Activated CD4-positive, alpha-beta memory T cell treated with anti-CD3 and anti-CD28 coated beads for 36 hours (primary cell): ENCODE measurements at places on chromosomes 16 and 17. TPM values are rescaled to one million over a fixed set of nuclear protein-coding genes. Genes with fewer than 3 reads are reported as not detected.

CD300E gene
- not detected for total RNA-seq

ZNF319 gene
- 6.5 TPM for total RNA-seq

CDH15 gene
- not detected for total RNA-seq

ABI3 gene
- total RNA-seq = 19.8 TPM

MYCBPAP gene
- 8.1 TPM for total RNA-seq

NEUROD2 gene
- total RNA-seq = not detected

SRL gene
- not detected for total RNA-seq

CHST6 gene
- total RNA-seq = not detected

BTBD17 gene
- not detected for total RNA-seq

PPP1R1B gene
- total RNA-seq = not detected

GNG13 gene
- total RNA-seq = not detected

TEX14 gene
- total RNA-seq = 0.17 TPM

ZNF747 gene
- 7.2 TPM for total RNA-seq

KRT40 gene
- not detected for total RNA-seq

MYH13 gene
- total RNA-seq = not detected

ABCC11 gene
- 0.15 TPM for total RNA-seq

DNA sequence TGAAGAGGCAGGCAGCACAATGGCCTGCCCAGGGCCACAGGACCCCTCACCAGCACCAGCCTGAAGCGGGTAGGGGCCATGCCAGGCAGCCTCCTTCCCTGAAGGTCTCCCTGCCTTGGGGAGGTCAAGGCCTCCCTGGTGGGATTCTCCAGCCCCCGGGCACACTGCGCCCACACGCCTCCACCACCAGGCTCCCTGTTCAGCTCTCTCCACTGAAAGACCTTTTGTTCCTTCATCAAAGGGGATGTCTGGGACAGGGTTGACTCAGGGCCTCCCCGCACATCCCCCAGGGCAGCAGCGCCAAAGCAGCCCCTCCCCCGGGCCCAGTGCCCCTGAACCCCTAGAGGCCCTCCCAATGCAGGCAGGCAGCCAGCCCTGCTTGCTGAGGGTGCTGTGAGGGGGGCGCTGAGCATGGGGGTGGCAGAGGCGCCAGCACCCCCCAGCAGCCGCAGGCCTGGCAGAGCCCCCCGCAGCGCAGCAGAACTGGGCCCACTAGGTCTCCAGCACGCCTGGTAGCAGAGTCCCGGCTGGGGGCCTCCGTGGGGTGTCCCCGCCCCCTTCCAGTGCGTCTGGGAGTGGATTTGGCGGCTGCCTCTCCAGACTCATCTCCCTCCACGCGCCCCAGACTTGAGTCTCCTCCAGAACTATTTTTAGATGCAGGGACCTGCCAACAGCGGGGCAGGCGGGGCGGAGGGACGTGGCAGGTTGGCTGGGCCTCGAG lies 13.1 kb downstream of the BCAR1 start:
- no peak for DNase-seq

DNA sequence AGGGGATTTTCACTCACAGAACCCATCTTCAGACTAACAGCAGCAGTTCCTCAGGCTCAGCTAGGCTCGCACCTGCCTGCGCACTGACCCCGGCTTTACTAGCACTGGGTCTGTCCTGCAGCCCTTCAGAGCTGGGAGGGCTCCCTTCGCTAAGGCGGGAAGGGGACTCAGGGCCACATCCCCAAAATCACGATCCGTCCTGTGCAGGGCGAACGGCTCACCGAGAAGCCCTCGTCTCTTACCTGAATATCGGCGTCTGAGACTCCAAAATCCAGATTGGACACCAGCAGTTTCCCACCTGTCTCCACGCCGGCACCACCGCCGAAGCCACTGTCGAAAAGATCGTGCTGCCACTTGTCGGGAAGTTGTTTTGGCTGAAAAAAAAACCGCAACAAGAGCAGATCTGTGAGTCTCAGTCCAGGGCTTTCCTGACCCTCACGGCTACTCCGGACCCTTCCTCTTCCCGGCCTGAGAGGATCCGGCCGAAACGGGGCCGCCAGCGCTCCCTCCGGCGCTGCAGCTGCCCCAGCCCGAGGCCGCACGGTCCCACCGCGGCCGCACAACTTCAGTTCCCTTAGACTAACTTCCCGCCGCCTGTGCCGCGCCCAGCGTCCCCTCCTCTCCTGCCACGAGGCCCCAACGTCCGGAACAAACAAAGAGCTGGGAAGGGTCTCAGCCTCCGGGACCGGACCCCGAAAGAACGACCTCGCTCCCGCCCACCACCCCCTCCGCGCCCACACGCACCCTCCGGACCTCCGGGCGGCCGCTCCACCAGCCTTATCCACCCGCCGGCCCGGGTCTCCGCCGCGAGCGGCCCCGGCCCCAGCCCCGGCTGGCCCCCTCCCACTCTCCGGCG lies 711 bp downstream of the ALYREF start:
- peak; percentile 41 for DNase-seq

DNA sequence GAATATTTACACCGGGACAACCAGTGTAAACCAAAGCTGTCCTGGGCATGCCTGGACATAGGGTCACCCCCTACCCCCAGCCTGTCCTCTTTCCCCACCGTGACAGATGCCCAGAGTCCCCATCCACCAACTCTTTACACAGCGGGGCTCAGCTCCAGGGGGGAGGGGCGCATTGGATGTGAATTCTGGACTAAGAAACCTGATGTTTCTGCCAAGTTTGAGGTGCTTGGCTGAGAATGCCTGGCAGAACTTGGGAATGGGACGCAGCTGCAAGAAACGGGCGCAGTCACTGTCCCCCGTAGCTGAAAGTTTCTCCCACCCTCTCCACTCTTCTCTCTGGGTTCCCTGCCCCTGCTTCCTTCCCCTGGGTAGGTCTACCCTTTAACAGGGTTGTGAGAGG lies 68.0 kb upstream of the CDC42EP4 start:
- no peak for DNase-seq

- no peak for DNase-seq
Measured at GRCh38 chr17:5068236-5068635, 10.0 kb upstream of the ZFP3 start.

DNA sequence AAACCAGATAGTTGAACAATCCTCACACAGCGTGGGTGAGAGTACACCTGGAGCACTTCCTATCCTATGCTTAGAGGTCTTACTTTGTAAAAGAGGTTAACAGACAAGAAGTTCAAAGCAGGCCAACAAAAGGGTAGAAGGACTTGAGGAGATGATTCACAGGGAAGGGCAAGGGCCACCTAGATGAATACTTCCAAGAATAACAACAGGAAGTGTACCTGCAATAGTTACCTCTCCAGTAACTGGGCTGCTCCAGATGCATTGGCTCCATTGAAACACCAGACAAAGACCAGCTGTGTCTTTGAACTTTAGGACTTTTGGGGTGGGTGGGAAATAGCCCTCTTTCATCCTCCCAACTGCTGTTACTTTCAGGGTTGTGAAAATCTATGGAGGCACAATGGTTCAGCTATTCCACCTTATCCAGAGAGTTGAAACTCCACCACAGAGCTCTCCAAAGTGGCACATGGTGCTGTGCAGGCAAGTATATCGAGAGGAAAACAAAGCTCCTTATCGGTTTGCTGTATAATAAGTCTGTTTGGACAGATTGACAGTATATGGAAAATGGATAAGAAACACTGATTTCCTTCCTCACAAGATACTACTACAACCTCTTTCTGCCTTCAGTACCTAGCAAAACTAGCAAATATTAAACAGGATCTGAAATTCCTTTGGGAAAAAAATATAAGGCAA lies 22.7 kb downstream of the RNF43 start:
- DNase-seq = no peak

GRCh38 chr17:57899391-57899790 lies 49.5 kb upstream of the MRPS23 start:
- no peak for DNase-seq

DNA sequence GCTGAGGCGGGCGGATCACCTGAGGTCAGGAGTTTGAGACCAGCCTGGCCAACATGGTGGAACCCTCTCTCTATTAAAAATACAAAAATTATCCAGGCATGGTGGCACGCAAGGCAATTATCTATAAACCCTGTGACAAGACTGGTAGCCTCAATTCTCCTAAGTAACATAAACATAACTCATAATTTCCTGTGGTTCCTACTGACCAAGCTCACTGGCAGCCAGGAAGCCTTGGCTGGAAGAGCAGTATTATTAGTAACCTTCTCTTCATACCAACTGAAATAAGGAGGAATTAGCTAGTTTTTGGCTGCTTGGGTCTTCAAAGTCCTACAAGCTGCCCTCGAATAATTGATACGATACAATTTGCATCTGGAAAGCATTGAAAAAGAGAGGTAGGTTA lies 31.6 kb upstream of the LRRC37A3 start:
- no peak for DNase-seq

- no peak for DNase-seq
Measured at GRCh38 chr16:75527825-75528299, 8.0 kb downstream of the CHST5 start.

DNA sequence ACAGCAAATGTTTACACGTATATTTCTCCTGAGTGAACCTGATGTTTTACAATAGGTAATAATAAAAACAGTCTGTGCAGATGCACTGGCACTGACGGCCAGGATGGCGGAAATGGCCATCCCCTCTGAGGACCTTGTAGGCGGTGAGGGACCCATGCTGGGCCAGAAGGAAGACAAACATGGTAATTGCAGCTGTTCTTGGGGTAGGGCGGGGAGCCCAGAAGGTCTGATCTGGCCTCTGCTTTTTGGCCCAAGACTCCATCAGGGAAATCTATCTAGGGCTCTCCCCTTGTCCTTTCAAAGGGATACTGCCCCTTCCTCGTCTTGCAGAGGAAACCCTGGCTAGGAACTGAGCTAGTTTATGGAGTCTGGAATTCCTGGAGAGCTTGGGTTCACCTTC lies 7.4 kb upstream of the LGALS9 start:
- DNase-seq = no peak

DNA sequence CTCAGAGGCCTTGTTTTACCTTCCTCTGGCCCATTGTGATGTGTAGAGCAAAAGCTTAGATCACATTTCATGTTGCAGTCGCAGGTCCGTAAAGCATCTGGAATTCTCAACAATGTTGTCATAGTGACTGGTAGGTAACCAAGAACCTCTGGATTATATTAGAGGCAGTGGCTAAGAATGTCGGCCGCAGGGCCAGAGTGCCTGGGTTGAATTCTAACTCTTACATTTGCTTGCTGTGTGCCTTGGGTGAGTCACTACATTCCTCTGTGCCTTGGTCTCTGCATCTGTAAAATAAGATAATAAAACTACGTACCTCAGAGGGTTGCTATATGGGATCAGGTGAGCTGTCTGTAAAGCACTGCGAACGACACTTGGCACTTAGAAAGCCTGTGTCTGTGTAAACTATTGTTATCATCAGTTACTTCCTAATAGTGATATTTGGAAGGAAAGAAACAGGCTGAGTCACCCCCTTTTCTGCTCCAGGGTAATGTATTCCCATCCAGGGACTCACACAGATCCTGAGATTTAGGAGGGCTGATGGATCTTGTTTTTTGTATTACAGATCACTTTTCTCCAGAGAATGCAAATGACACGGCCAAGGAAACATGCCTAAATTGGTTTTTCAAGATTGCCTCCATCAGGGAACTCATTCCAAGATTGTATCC lies 52.2 kb downstream of the VPS35L start:
- DNase-seq = no peak

DNA sequence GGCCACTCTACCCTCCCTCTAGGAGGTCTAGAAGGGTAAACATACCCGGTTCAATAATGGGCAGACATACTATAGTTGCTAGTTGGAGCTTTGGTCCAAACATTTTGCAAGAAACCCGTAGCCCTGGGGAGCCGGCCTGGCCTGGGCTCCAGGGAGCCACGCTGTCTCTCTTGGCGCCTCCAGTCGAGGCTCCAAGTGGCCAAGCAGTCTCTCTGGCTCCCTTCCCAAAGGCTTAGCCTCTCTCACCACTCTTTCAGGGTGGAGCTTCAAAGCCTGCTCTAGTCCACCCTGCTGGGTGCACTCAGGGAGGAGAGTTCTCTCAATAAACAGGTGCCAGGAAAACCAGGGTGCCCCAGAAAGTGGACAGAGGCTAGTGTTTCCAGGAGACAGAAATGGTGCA lies 32.2 kb downstream of the RCVRN start:
- no peak for DNase-seq

GRCh38 chr16:62014319-62014923 lies 21.8 kb downstream of the CDH8 start:
- DNase-seq = no peak

DNA sequence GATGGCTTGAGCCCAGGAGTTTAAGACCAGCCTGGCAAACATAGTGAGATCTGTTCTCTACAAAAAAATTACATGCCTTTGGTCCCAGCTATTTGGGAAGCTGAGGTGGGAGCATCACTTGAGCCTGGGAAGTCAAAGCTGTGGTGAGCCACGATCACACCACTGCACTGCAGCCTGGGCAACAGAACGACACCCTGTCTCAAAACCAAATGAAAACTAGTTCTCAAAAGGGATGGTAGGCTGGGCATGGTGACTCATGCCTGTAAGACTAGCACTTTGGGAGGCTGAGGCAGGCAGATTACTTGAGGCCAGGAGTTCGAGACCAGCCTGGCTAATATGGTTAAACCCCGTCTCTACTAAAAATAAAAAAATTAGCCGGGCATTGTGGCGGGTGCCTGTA lies 31.1 kb downstream of the PPM1D start:
- no peak for DNase-seq

GRCh38 chr17:83175822-83176622 lies 96.6 kb downstream of the METRNL start:
- no peak for DNase-seq

- DNase-seq = no peak
Measured at GRCh38 chr16:8967132-8967821, 3.6 kb upstream of the USP7 start.

- peak; percentile 28 for DNase-seq
Measured at GRCh38 chr17:39671651-39672521, 3.6 kb downstream of the PNMT start.

GRCh38 chr16:31484491-31485171 lies 1.7 kb downstream of the SLC5A2 start:
- DNase-seq = no peak

GRCh38 chr17:42845556-42845917 lies 1.2 kb downstream of the AOC2 start:
- no peak for DNase-seq

GRCh38 chr17:72151565-72152386 lies 31.0 kb downstream of the SOX9 start:
- DNase-seq = no peak

DNA sequence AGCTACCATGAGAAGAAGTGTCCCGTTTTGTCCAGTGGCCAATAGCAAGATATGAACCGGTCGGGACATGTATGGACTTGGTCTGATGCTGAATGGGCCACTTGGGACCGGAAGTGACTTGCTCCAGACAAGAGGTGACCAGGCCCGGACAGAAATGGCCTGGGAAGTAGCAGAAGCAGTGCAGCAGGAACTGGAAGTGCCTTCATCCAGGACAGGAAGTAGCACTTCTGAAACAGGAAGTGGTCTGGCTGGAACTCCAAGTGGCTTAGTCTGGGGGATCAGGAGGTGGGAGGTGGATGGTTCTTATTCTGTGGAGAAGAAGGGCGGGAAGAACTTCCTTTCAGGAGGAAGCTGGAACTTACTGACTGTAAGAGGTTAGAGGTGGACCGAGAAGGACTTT lies 5.3 kb downstream of the EFNB3 start:
- no peak for DNase-seq
